A549 treated with ZK216348 at 1 μM for 4 hours (cell line): ENCODE measurements at places on chromosomes 6 and 20. TPM values are rescaled to one million over a fixed set of nuclear protein-coding genes. Genes with fewer than 3 reads are reported as not detected.

Gene SRSF3
- 512 to 684 TPM (median 546 TPM) in 5 replicates for total RNA-seq

Gene IGF2R
- 27.9 to 34.1 TPM (median 30.2 TPM) in 5 replicates for total RNA-seq

Gene PHACTR3
- total RNA-seq = not detected in 5 replicates

Gene COL9A1
- total RNA-seq = 0.19 TPM in 1 of 5 replicates, not detected in the others
